ENCODE measurements at places on chromosomes 5 and 9.

DNA sequence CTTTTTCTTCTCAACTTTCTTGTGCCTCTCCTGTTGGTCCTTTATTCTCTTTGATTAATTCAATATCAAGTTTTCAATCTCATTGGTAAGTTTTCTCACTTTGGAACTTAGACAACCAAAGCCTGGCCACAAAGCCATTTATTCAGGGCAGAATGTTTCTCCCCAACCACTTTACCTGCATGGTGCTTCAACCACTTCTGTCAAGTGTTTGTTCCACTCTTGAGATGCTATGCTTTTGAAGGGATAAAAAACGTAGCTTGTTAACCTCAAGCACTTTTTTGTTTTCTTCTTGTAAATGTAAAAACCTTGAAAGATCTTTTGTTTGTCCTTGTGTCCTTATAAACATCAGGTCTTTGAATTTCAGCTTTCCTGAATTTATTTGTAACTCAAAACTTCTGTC lies 966.7 kb downstream of the MAT2B start:
- no peak for DNase-seq

- no peak for DNase-seq
Measured at GRCh38 chr9:115209601-115210306, 91.8 kb upstream of the TNC start.

DNA sequence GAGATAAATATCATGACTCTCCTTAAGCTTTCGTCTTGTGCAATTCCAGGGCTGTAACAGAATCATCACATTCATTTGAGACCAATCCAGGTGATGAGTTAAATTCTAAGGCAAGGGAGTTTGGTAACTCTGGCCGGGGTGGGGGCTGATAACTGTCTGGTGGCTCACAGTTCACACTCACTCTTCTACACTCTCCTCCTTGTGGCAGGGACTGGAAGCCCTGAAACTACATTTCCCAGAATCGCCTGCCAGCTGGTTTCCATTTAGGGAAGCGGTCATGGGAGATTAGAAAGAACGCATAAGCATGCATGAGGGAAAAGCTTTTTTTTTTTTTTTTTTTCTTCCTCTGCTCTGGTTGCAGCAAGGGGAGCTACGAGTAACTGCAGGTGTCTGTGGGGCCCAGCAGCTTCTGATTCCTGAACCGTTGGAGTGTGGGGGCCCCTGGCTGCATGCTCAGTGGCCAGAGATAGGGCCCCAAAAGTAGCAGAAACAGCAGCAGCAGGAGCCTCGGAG lies 154.8 kb upstream of the TBC1D2 start:
- no peak for DNase-seq

DNA sequence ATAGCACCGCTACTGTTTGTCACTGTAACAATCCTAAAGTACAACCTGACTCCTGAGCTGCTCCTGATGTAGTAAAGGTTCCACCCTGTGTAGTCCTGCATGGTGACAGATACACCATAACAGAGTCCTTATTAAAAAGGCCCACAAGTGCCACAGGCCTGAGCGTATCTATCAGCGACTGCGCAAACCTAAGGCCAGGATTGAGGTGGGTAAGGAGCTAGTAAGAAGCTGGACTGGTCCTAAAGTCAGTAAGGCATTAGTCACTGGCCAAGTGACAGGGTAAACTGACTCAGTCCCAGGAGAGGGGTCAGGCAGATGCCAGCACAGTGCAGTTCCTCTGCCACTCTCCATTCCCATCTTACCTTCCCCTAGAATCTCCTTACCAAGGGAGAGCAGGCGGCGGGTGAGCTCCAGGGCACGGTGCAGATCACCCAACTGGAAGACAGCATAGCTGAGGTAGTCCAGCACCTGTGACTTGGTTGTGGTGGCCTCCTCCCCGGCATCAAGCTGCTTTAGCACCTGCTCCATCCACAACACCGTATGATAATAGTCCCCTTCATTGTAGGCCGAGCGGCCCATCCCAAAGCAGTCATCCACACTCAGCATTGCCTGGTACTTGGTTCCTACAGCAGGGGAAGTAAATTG lies 17.6 kb downstream of the P4HA2 start:
- no peak for DNase-seq

DNA sequence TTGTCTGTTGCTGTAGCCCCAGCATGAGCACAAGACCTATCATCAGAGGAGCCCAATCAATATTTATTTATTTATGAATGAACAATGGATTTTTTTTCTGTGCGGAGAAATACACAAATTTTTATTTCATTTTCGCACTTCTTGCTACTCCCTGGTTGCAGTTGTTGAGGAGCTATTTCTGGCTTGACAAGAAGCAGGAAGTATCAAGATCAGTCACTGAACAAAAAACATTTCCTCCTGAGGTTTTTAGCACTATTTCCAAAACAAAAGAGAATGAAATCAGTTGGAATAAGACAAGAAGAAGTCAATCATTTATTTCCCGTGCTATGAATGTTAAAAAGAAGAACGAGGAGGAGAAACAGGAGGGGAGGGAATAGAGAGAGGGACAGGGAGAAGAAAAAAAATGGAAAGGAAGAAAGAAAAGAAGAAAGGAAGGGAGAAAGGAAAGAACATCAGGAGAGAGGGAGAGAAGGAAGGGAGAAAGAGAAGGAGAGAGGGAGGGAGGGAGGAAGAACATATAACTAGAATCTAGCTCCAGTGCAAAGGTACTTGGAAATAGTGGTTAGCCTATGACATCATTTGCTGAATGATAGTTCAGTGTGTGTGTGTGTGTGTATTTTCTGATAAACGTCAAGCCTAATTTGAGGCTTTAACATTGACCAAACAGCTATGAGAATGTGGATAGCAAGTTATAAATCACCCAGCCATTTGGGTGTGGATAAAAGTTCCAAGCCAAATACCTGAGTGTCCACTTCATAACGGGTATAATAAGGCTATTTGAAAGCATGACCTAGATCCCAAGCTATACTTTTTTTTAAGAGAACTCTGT lies 586.0 kb downstream of the EBF1 start:
- no peak for DNase-seq

DNA sequence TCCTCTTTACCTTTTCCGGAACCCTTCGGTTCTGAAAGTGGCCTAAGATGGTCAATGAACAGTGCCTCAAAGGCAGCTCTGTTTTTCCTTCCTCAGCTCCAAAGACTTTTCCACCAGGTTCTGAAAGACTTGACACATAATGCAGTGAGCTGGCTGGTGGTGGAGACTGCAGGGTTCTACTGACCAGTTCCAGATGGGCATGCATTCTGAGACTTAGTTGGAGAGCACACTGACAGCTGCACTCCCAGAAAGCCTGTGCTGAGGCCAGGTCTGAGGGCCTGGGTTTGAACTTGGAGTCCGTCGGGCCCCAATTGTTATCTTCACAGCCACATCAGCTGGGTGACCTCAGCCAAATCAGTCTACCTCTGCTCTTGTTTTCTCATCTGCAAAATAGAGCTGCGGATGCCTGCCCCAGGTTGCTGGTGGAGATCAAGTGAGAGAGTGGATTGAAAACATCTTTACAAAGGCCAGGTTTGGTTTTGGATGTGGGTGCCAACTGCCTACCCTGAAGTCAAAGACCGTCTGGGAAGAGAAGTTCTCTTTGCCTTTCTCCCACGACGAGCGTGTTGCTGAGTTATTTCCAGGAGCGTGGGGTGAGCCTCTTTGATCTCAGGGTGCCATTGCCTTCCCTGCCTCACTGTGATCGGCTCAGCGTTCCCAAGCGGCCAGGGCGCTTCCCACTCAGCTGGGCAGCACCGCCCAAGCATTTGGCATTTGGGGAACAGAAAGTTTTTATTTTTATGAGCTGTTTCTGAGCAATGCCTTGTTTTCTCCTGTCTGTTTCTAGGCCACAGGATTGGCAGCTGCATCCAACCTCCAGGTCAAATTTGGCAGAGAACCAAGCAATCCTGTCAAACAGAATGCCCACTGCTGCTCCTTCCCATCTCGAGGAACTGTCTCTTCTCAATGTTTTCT lies 54.9 kb downstream of the RAD23B start:
- DNase-seq = no peak

- DNase-seq = no peak
Measured at GRCh38 chr9:137255448-137256114, 454 bp downstream of the NELFB start.

DNA sequence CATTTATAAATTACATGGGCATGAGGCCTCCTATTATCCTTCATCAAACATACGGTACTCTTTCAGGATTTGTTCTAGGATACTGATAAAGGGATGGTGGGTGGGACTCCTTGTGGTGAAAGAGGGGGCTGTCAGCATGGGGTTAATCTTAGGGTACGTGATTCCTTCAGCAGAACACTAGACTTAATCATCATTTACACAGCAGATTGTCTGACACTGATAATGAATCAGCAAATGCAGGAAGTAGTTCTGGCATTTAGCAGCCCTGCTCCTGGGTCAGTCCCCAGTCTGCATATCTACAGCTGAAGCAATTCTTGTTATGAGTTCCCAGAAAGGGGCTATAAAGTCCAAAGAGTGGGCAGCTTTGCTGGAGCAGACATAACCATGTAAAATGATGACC lies 384.6 kb downstream of the SPOCK1 start:
- DNase-seq = no peak

- no peak for DNase-seq
Measured at GRCh38 chr9:77667151-77667550, 19.0 kb upstream of the GNA14 start.

DNA sequence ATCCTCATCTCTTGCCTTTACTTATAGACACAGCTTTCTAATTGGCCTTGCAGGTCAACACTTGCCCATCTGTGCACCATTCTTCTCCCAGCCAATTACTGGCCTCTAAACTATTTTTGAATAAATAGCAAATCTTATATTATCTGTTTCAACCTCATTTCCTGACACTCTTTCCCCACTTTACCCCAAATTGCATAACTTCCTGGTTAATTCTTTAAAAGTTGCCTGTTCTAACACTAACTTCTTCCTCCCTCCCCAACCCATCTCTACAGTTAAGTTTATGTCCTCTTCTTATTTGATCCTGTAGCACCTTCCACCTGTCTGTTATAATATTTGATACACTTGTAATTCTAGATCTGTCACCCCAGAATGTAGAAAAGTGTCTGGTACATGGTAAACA lies 372.1 kb downstream of the PDE4D start:
- no peak for DNase-seq

- no peak for DNase-seq
Measured at GRCh38 chr5:11334404-11334803, 569.8 kb downstream of the CTNND2 start.

- DNase-seq = no peak
Measured at GRCh38 chr9:21852754-21853153, 50.3 kb downstream of the MTAP start.

DNA sequence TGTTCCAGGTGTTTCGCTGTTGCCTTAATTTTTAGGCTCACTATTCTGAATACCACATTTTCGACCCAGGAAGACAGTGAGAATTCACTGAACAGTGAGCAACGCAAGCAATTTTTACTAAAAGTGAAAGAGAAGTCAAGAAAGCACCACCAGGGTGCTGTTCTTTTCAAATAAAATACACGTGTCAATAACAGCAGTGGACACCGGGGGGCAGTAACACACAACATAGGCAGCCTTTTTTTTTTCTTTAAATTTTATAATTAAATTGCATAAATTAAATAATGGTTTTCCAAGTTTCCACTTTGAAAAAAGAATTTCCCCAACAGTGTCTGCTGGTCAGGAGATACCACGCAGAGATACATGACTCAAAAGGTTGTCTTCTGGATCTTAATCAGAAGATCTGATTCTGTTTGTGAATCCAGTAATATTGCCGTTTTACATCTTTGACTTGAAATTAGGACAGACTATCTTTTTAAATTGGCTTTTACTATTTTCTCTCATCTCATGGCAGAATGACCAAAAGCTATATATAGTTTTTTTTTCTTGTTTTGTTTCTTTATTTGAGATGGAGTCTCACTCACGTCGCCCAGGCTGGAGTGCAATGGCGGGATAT lies 47.1 kb upstream of the SH3GL2 start:
- no peak for DNase-seq

- no peak for DNase-seq
Measured at GRCh38 chr5:180990882-180991242, 2.2 kb downstream of the BTNL3 start.

DNA sequence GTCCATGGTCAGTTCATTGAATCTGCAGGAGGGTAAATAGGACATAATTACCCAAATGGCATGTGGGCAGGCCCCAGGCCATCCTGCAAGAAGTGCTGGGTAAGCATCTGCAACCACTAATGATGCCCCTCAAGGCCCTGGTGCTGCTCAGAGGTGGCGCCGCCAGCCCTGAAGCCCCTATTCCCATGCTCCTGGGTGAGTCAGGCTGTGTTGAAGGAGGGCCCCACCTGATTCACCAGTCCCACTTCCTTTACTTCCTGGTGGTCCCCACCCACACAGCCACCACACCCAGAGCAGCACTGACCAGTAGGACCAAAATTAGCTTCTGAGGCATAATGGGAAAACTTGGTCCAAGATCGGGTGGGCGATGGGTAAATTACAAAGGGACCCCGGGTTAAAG lies 120.4 kb upstream of the SPRY4 start:
- no peak for DNase-seq

GRCh38 chr5:170280011-170280493 lies 17.5 kb downstream of the LCP2 start:
- no peak for DNase-seq

GRCh38 chr9:22446589-22446949 lies at the start of gene DMRTA1:
TSS of gene DMRTA1 (plus strand) at chr9:22446824. CDS start at chr9:22447066, 242 bp downstream.
- no peak for DNase-seq

GRCh38 chr5:151923866-151924476 lies 680 bp downstream of the GLRA1 start:
- no peak for DNase-seq

DNA sequence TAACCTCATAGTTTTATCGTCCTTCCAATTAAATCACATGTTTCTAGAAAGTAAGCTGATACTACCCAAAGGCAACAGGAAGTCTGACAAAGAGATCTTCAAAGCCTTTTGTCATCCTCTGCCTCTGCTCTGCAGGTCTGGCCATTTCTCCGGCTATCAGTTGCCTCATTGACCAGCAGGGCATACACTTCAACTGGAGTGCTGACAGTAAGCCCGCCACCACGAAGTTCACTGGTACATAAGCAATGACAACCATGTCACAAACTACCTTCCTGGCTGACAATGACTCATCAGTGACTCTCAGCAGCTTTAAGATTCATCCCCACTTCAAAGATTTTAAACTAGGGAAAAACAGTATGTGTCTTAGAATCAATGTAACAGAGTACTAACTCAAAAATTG lies 20.6 kb downstream of the SPTLC1 start:
- no peak for DNase-seq

DNA sequence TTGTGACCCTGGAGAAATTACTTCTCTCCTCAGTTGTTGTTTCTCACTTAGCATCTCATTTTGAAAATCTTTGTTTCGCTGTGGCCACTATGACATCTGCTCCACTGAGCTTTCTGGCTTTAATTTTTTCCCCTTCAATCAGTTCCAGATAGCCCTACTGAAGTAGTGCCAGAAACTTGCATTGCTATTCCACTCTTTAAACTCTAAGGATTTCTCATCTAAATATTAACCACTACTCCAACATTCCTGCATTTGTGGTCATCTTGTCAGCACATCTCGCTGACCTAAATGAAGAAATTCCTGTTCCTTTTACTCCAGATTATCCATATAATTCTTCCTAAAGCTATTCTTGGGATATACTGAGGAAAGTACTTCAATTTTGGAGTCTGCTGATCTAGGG lies 15.3 kb upstream of the NOL6 start:
- DNase-seq = no peak
